ENCODE measurements at places on chromosomes 3 and 15. TPM values are rescaled to one million over a fixed set of nuclear protein-coding genes. Genes with fewer than 3 reads are reported as not detected.

Gene RPL35A
- total RNA-seq, result 1,104 TPM

Gene PLSCR2
- 2.6 TPM for total RNA-seq

Gene ZNF80
- not detected for total RNA-seq

Gene RTP1
- total RNA-seq, result not detected

Gene GOLGA8J
- not detected for total RNA-seq

Gene CCR8
- not detected for total RNA-seq
